DMS53 (cell line): ENCODE measurements at places on chromosomes 7 and 10.
A peak's percentile ranks its signal among the peaks of the same experiment; 100 is the strongest.

GRCh38 chr7:140541513-140542227, 62.4 kb upstream of the MKRN1 start:
- peak; percentile 94 for DNase-seq

- DNase-seq, result no peak
These were observed 31.4 kb upstream of the PAX2 start for GRCh38 chr10:100713859-100714565.

DNA sequence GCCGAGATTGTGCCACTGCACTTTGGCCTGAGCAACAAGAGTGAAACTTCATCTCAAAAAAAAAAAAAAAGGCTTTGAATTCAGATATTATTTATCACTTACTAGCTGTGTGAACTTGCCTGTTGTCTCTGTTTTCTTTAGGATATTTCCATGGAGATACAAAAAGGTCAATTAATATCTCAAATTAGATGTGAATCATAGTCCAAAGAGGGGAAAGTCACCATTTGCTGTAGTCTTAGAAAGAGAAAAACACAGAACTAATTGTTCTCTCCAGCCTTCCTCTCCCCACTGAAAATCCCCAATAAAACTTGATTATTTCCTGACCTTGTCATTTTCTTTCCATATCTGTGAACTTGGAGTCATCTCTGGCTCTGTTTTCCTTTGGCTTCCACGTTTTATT, 21.2 kb downstream of the HEPACAM2 start:
- DNase-seq, result peak; percentile 67

DNA sequence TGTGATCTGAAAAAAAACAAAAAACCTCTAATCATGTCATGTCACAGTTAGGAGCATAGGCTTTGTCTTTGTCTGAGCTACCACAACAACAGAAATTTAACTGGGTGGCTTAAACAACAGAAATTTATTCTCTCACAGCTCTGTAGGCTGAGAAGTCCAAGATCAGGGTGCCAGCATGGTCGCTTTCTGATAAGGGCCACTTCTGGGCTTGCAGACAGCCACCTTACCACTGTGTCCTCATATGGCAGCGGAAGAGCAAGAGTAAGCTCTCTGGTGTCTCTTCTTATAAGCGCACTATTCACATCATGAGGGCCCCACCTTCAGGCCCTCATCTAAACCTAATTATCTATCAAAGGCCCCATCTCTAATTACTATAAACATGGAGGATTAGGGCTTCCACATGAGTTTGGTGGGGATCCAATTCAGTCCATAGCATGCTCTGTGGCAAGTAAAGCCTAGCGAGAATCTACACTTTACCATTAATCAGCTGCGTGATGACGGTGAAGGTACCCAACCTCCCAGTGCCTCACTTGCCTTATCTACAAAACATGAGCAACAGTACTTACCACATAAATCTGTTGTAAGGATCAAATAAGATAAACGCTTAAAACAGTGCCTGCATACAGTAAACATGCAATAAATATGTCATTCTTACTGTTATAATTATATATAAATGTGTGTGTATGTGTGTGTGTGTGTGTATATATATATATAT, 17.3 kb downstream of the ZNF438 start:
- no peak for DNase-seq

- DNase-seq, result no peak
These were observed 316.1 kb downstream of the CCDC3 start for GRCh38 chr10:12685261-12686058.

- peak; percentile 80 for DNase-seq
These were observed at the start of gene ETV1 for GRCh38 chr7:13989126-13989948. Gene ETV1, minus strand, starts transcription at chr7:13989666. Its CDS starts 614 bp downstream, at chr7:13989052.

DNA sequence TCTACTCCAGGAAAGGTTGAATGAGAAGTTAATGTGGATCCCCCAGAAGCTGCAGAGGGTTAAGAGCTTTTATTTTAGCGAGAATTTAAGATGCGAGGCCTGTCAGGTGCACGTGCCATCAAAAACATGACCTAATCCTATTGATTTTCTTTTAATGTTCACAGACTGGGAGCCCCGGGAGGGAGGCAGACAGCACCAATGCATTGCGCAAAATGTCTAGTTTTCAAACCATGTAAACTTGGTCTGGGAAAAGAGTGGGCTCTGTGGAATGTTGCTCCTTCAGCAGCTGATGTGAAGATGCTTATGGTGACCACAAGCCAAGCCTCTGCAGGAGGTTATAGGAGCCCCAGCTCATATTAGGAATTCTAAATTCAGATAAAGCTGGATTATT, 172.0 kb upstream of the ITGB1 start:
- DNase-seq, result no peak

GRCh38 chr7:111137296-111138192, 46.6 kb downstream of the LRRN3 start:
- no peak for DNase-seq

DNA sequence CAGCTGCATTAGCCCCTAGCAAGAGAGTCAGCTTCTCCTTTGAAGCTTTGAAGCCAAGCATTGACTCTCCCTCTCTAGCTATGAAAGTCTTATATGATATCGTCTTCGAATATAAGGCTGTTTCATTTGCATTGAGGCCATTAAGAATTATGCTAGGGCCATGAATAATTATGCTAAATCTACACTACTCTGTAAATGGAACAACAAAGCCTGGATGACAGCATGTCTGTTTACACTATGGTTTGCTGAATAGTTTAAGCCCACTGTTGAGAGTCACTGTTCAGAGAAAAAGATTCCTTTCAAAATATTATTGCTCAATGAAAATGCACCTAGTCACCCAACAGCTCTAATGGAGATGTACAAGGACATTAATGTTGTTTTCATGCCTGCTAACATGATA, 52.8 kb downstream of the ZNF438 start:
- DNase-seq, result no peak

- DNase-seq, result no peak
These were observed 21.8 kb downstream of the AUTS2 start for GRCh38 chr7:69620063-69620462.

- no peak for DNase-seq
These were observed 401.2 kb downstream of the CDC14C start for GRCh38 chr7:49325571-49325970.

GRCh38 chr10:112986544-112987190, 36.6 kb downstream of the TCF7L2 start:
- no peak for DNase-seq

DNA sequence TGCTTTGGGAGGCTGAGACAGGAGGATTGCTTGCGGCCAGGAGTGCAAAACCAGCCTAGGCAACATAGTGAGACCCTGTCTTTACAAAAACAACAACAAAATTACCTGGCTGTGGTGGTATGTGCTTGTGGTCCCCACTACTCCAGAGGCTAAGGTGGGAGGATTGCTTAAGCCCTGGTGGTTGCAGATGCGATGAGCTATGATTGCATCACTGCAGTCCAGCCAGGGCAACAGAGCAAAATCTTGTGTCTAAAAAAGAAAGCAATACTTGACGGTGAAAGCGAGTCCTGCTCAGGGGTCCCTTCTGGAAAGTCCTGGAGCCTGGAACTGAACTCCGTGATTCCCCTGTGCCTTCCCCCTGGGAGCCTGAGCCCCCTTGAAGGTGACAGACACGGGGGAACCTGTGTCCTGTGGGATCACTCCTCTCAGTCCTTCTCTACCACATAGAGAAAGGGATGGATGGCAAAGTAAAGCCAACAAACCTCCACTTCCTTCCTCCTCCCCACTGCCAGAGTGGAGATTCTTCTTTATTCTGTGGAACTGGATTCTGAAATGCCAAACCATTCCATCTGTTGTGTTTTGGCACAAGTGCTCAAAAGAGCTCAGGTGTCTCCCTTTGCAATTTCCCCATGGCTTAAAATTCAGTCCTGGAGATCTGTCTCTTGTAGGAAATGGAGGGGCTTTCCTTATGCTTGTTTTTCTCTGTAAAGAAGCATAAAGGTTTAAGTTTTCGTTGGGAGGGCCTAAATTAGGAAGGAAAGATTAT, 50.6 kb downstream of the KIAA1217 start:
- no peak for DNase-seq

DNA sequence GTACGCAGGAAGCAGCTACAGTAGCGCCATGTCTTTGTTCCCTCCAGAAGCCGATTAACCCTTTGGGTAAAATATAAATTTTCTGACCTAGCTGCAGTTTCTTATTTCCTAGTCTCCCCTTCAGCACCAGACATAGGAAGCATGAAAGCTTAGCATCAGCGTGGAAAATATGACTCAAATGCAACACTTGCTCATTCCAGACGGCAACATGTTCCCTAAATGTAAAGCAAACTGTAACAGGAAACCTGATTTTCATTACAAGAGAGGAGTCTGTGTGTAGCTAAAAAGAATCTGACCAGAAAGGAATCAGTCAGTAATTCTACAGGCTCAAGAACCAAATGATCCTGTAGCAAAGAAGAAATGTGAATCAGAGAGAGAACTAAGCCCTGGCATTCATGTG, 219.2 kb downstream of the C7orf25 start:
- no peak for DNase-seq

GRCh38 chr10:111885046-111885445, 298.5 kb downstream of the GPAM start:
- DNase-seq, result no peak

- DNase-seq, result no peak
These were observed 1192.1 kb upstream of the CELF2 start for GRCh38 chr10:9825491-9826018.

- no peak for DNase-seq
These were observed 4.1 kb upstream of the ARHGAP22 start for GRCh38 chr10:48608976-48609375.

DNA sequence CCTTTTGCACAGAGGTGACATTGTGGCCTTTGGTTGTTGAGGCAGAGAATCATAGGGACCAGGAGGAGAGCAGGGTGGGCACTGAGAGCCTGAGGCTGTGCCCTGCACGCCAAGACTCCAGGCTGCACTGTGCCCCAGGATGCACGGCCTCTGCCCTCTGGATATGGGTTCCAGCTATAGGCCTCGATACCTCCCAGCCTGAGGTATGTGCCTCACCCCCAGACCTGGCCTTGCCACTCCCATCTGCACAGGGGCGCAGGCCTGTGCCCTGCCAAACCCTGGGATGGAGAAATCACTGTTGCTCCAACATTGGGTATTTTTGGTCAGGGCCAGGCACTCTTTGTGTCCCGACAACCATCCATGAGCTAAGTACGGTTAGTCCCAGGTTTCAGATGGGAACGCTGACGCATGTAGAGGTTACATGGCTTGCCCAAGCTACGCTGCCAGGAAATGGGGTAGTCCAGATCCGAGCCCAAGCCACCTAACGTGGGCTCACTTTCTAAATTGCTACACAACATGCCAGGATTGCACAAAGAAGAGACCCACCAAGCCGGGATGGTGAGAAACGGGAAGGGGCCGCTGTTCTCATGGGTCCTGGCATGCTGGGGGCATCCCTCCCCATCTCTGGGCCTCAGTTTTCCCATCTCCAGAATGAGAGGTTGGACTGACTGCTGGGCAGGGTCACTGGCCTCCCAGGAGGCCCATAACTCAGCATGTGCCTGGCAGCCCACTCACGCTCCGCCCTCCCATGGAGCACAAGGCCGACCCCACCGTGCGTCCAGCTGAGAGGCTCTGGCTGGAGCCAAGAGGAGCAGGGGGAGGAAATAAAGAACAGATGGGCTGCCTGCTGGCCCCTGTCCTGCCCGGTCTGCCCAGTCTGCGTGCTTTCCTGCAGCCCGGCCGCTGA, 44.2 kb downstream of the ZCCHC24 start:
- no peak for DNase-seq

- no peak for DNase-seq
These were observed 42.0 kb downstream of the PRPS1L1 start for GRCh38 chr7:17985473-17986239.

DNA sequence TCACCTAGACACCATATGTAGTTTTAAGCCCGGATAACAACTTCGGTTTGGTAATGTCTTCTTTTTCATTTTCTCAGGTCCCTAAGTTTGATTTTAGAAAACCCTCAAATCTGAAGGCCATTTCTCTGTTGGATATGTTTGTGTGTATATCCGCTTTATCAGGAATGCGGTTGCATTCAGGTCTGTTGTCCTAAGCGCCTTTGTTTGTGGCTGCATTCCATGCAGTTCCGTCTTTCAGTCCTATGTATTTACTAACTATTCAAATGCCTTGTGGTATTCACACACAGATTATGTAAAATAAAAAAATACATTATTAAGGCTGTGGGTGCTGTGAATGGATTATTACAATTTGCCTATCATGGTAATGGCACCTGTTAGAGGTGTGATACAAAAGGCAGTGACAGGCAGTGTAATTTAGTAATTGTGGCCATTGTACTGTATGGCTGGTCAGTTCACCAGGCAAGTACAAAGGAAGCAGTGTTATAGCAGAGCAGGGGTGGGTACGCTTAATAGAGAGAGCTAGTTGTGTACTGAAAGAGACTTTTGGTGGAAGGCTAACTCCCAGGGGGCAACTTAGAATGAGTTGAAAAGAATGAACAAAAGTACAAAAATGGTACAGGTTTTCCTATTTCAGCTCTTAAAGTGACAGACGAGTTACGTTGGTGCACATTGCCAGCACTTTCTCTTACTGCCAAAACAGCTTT, 136.4 kb downstream of the VTI1A start:
- DNase-seq, result no peak

GRCh38 chr10:43190775-43191174, 52.5 kb downstream of the CSGALNACT2 start:
- DNase-seq, result no peak

DNA sequence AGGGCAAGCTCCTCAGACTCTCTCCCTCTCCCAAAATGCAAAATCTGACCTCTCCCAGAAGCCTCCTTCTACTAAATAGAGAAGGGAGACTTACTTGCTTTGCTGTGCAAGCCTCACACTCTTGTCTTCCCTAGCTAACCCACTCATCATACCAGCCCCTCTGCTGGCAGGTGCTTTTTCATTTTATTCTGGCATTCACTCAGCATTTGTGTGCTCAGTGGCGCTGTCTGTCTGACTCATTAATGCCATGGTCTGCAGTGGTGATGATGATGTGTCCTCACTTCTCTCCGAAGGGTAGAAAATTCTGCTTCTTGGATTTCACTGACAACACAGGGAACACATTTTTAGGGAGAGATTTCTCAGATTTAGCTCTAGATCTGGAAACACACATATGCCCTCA, 22.0 kb upstream of the BTRC start:
- DNase-seq, result peak; percentile 25

DNA sequence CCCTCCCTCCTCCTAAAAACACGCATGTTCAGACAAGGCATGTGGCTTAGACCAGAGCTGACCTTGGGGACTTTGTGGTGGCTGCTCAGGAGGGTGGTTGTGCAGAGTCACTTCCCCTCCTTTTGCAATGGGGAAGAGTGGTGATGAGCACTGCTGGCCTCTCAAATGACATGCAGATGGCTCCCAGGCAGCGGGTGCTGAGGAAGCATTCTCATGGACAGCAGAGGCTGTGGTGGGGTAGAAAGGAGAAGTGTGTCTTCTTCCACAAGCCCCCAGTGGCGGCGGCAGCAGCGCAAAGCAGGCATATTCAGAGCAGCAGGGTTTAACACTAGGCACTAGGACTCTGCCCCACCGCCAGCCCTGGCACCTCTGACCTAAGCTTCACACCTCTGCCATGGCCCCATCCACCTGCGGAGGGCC, 105.9 kb upstream of the ANLN start:
- DNase-seq, result no peak

- DNase-seq, result no peak
These were observed 892.6 kb downstream of the XPNPEP1 start for GRCh38 chr10:109030581-109031210.

- DNase-seq, result no peak
These were observed 72.8 kb upstream of the ADRA2A start for GRCh38 chr10:111004016-111004415.

GRCh38 chr10:44511166-44511565, 126.3 kb upstream of the CXCL12 start:
- no peak for DNase-seq

- peak; percentile 82 for DNase-seq
These were observed 4.1 kb downstream of the IMPDH1 start for GRCh38 chr7:128405471-128406313.

GRCh38 chr7:105246256-105246655, 142.5 kb downstream of the SRPK2 start:
- DNase-seq, result no peak

- peak; percentile 95 for DNase-seq
These were observed at the start of gene TRAPPC14 for GRCh38 chr7:100158229-100159098. Gene TRAPPC14, minus strand, starts transcription at chr7:100158723. Its CDS starts 224 bp downstream, at chr7:100158499.
